Stimulated activated CD4-positive, alpha-beta T cell treated with anti-CD3 and anti-CD28 coated beads, Interleukin-4, amount 100 ng/mL, for 48 hours (primary cell): ENCODE measurements at places on chromosomes 3 and 15.

DNA sequence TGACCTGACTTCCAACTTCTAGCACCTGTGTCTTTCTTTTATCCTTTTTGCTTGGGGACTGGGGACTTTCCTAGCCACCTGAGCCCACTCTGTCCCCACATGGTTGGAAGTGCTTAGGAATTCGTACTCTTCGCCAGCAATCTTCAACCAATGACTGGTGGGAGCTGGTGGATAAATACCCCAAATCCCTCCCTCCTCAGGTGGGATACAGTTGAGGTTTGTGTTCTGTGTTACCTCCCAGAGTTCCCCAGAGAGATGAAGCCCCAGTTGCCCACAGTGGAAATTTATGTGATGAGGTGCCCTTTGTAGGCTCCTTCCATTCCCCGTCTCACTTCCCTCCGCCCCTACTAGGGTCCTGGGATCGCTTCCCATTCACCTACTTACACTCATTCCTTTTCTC lies 40.1 kb upstream of the CFAP161 start:
- no peak for DNase-seq

- no peak for DNase-seq
These were observed 225.7 kb downstream of the GABRG3 start for GRCh38 chr15:27196691-27197090.

DNA sequence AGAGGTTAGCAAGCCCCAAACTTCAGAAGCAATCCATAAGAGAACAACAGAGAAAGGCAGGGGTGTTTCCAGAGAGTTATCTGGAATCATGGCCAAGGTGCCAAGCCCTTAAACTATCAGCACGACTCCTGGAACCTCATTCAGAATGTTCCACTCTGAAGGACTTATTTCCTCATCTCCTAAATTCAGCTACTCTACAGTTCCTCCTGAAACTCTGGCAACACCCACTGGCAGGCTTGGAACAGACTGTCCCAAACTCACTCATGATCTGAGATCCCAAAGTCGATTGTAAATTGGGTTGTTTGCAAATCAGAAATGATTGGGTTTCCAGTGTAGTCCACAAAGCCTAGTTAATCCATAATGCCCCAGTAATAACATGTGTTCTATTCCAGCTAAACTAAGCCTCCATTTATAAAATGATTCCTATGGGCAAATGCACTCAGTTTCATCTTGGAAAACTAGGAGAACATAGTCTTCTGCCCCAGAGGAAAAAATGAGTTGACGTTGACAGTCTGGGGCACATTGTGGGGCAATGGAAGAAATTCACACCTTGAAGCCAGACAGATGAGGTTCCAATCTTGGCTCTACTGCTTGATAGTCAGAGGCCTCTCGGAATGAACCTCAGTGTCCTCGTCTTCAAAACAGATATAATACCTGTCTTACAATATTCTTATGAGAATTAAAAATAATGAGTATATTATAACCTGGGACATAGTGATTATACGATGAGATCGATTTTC lies 65.9 kb downstream of the SLCO2A1 start:
- no peak for DNase-seq

GRCh38 chr15:79860661-79861060 lies 36.2 kb downstream of the MTHFS start:
- no peak for DNase-seq

DNA sequence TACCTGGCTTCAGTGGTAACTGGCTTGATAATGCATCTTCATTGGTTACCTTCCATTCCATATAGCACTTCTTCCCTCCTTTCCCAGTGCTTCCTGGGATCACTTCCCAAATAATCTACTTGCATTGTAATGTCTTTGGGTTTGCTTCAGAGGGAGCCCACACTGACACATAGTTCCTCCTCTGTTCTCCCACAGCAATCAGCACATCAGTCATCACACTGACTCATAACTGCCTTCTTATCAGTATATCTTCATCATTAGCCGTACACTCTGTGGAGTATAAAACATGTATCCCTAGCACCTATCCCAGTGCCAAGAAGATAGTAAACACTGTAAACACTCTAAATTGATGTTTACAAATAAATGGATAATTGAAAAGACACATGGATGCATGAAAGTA lies 91.4 kb upstream of the SCN10A start:
- no peak for DNase-seq

DNA sequence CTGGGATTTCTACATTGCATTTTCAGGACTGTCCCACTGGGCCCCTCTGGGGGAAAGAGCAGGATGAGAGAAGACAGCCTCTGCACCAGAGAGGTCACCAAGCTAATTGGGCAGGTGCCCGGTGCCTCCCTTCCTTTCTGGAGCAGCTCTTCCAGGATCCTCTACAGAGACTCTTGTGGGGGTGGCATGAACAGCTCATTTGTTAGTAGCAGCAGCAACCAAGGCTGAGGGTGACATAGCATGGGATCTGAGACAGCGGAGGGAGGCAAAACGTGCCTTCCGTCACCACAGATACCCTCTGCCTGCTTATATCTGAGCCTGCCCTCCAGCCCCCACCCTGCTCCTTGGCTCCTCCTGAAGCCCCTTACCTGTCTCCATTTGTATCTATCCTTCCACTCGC lies 83.1 kb upstream of the OXTR start:
- no peak for DNase-seq

DNA sequence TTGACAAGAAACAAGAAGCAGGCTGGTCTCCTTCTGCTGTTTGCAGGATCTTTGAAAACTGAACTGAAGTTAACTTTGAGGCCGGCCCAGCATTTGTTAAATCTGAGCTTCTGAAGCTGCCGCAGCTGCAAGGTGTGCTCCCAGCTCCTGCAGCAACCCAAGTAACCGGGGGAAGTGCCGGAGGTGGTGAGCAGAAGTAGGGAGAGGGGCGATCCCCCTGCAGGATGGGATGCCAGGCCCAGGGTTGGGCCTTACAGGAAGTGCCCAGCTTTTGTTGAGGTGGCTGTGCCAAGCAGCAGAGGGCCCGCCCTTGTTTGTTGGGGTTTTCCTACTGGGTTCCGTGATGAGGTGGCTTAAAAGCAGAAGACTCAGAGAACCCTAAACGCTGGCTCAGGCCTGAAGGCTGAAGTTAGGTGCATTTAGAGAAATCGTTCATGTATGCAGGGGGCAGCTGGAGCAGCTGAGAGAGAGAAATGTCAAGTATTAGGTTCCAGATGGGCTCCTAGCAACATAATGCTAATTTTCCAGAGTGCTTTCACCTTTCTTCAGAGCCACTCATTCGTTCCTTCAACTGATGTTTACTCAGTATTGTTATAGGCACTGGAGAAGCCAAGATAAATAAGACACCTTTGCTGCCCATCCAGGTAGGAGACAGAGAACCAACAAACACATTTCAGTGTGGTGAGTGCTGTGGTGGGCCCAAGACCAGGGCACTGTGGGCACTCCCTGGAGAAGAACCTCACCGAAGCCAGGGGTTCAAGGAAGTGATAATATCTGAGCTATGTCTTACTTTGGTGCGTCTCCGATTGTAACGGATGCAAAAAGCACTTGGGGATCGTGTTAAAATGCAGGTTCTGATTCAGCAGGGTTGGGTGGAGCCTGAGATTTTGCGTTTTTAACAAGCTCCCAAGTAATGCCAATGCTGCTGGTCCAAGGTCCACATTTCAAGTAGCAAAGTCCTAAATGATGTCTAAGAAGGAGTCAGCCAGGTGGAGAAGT lies 42.2 kb upstream of the PLCL2 start:
- peak; percentile 46 for DNase-seq

- DNase-seq = no peak
These were observed 70.2 kb upstream of the HRH1 start for GRCh38 chr3:11084098-11084497.
